ENCODE measurements at places on chromosomes 13 and 19. TPM values are rescaled to one million over a fixed set of nuclear protein-coding genes. Genes with fewer than 3 reads are reported as not detected.
A peak's percentile ranks its signal among the peaks of the same experiment; 100 is the strongest.

Gene KLHL1
- total RNA-seq = not detected

Gene SBSN
- not detected for total RNA-seq

Gene CPB2
- total RNA-seq = not detected

Gene HCST
- 53.8 TPM for total RNA-seq

Gene SYNGR4
- not detected for total RNA-seq

Gene FAM216B
- total RNA-seq = not detected

Gene ZBTB32
- total RNA-seq = 220 TPM

DNA sequence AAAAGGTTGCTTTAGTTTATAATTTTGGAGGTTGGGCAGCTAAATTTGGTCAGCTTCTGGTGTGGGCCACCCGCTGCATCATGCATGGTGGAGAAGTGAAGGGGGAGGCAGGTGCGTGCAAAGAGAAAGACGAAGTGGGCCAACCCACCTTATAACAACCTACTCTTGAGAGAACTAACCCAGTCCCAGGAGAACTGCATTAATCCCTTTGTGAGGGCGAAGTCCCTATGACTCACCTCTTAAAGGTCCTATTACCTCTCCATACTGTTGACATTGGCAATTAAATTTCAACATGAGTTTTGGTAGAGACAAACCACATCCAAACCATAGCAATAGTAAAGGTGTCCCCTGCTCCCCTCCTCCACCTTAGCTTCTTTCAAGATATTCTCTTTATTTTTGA lies 7.7 kb upstream of the FGF9 start:
- no peak for DNase-seq

GRCh38 chr13:94182185-94182761 lies 297.2 kb downstream of the DCT start:
- DNase-seq = no peak

GRCh38 chr13:109817591-109818535 lies 31.5 kb upstream of the IRS2 start:
- DNase-seq = no peak

DNA sequence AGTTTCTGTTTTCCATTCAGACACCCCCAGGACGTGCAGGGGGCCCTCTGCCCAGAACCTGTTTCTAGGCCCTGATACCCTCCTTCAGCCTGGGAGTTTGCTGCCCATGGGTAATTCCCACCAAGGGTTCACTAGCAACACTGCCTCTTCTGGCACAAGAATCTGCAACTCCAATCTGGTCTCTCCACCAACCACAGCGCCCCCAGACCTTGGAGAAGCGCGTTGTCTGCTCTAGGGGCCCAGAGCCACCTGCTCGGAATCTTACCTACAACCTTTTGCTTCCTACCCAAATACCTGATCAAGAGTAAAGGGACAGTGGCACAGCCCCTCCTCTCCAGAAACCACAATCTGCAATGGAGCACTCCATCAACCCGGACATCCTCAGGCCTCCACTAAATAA lies 763 bp downstream of the ZNF180 start:
- peak; percentile 17 for DNase-seq

GRCh38 chr13:46516599-46517338 lies 36.2 kb upstream of the LRCH1 start:
- no peak for DNase-seq

- peak; percentile 76 for DNase-seq
These were observed 67.8 kb downstream of the GADD45B start for GRCh38 chr19:2543463-2544442.

DNA sequence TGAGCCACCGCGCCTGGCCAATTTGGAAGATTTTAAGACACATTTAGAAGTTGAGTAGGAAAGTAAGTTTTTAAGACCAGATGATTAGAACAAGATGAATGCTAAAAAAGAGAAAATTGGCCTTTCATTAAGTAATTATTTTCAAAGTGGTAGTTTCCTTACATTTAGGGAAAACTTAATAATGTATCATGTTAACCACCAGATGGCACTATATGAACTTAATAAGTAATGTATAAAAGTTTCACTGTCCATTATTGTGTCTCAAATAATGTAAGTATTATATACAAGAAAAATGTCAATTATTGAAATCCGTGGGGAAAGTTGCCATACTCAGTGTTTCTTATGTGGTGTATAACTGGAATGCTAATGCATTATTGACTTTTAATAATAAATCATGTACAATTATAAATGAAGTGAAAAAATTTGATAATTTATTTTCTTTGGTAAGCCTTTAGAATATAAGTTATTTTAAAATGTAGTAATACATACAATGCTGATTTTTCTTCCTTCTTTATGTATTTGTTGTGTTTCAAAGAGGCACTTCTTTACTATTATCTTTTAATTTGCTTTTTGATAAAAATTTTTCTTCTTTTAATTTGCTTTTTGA lies 29.2 kb downstream of the COG6 start:
- DNase-seq = no peak

DNA sequence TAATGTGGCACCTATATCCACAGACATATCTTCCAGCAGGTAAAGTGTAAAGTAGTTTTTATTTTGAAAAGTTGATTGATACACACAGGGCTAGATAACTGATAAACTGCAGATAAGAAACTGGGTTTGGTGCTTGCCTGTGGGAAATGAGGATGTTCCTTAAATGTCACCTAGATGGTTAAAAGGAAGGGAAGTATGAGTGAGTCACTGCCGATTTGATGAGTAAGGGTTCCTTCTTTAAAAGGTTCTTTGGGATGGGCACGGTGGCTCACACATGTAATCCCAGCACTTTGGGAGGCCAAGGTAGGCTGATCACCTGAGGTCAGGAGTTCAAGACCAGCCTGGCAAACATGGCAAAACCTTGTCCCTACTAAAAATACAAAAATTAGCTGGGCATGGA lies 73.8 kb upstream of the FRY start:
- no peak for DNase-seq

DNA sequence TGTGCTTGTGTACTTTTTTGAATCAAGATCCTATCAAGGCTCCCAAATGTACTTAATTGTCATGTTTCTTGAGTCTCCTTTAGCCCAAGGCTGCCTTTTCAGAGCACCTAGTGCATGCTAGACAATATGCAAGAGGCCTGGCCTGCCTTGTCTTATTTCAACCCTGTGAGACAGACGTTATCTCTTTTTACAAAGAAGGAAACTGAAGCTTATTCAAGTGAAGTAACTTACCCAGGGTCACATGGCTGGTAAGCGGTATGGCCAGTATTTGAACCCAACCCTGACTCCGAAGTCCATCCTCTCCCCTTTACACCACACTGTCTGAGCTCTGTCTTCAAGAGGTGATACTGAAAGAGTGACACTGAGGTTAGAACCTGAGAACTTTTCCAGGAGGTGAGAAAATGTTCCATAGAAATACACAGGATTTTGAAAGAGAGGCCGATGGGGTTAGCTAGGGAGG lies 505.1 kb downstream of the FOXO1 start:
- DNase-seq = no peak

GRCh38 chr13:79581870-79582315 lies 100.9 kb downstream of the NDFIP2 start:
- DNase-seq = no peak

DNA sequence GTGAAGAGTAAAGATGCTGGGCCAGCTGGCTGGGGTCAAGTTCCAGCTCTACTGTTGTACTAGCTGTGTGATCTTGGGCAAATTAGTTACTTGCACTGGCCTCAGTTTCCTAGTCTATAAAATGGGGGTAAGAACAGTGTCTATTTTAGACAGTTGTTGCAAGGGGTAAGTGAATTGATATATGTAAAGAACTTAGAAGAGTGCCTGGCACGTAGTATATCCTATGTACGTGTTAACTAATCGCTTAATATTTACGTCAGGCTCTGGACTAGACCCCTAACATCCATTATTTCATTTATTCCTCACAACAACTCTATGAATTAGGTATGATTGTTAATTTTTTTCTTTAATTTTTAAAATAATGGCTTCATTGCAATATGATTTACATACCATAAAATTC lies 3.7 kb upstream of the LCP1 start:
- no peak for DNase-seq

DNA sequence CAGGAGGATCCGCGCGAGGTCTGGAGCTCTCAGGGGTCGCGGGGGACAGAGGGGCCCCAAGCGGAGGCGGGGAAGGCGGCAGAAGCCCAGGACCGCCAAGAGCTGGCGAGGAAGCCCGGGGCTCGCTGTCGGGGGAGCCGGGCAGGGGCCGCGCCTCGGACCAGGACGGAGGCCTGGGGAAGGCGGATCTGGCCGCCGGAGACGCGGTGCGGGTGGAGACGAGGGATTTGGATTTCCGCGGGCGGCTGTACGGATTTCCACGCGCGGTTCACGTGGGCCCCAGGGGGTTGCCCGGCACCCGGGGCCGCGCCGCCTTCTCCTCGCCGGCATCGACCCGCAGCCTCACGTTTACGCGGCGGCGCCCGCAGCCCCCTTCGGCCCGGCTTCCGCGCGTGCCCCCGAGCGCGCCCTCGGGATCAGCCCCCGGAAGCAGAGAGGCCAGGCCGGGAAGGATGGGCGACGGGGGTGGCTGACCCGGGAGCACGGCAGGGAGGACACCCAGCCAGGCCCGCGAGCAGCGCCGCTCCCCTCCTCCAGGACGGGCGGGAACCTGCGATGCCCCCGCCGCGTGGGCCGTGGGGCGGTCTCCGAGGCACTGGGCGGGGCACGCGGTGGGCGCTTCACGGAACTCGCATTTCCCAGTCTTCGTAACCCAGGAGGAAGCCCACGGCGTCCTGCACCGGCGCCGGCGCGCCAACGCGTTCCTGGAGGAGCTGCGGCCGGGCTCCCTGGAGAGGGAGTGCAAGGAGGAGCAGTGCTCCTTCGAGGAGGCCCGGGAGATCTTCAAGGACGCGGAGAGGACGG lies 4.7 kb downstream of the F7 start:
- DNase-seq = no peak

GRCh38 chr13:44133626-44134025 lies 240.0 kb upstream of the SERP2 start:
- no peak for DNase-seq

DNA sequence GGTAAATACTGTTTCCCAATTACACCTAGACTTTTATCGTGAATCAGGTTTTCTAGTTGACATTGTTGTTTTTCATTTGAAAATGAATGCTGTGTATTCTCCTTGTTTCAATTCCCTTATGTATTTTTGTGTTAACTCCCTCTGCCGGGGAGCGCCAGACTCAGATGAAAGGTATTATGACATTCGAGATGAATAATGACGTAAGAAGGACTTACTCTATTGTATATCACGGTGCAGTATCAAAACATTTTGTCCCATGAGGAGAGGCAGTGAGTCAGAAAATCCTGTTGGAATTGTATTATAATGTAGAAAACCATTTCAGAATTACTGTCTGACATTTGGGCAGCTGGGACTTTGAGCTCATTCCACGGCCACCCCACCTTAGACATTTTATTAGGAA lies 61.6 kb downstream of the LRCH1 start:
- DNase-seq = no peak

GRCh38 chr13:20342311-20342710 lies 110.2 kb upstream of the GJB6 start:
- DNase-seq = no peak

DNA sequence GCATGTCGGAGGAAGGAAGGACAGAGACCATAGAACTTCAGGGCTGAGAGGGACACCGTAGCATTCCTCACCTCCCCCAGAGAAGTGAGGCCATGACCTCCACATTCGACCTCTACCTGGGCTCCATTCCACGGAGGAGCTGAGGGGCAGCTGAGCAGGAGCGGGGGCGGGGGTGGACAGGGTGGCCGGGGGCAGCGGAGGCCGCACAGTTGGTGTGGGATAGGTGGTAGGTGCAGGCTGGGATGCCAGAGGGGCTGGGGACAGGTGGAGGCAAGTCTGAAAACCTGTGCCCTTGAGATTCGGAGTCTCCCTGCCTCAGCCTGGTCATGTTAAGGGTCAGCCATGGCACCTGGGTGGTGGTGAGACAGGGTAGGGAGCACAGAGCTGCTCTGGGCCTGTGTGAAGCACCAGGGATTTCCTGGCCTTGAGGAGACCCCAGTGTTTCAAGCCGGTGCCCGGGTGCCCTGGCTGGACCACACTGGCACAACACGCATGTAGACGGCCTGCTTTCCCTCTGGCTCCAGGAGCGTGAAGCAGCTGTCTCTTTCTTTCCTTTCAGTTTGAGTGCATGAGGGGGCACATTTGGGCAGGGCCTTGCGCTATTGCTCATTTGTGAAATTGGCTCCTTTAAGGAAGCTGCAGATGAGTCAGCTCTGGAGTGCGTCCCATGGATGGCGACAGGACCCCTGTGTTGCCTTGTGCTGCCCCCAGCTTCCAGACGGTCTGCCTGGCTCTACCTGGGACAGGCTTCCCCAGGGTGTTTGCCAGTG lies 51.8 kb downstream of the TSSK6 start:
- no peak for DNase-seq

DNA sequence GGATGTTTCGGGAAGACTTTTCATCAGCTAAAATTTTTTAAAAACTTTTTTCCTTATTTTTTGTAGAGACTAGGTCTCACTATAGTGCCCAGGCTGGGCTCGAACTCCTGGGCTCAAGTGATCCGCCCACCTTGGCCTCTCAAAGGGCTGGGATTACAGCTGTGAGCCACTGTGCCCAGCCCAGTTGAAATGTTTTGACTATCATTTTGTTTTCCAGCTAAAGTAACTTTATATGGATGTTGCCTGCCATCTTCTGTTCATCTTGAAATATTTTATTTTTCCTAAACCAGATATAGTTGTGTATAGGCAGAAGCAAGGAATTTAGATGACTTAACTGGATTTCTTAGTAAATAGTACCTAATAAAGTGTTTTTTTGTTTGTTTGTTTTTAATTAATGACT lies 7.0 kb downstream of the CAB39L start:
- no peak for DNase-seq

GRCh38 chr19:6662702-6663101 lies 7.3 kb downstream of the TNFSF14 start:
- no peak for DNase-seq

Measured in activated naive CD8-positive, alpha-beta T cell treated with anti-CD3 and anti-CD28 coated beads for 36 hours (primary cell).